ENCODE measurements at places on chromosomes 16 and 17. TPM values are rescaled to one million over a fixed set of nuclear protein-coding genes. Genes with fewer than 3 reads are reported as not detected.

GRCh38 chr17:58189436-58190146 is 2.9 kb upstream of the EPX start:
- H3K27me3 ChIP-seq = no peaks in the 10 kb centered on the region
- no peaks in the 10 kb centered on the region for H3K4me1 ChIP-seq
- no peak overlapping the region for H3K27ac ChIP-seq
- DNase-seq = peak; percentile 85
- H3K36me3 ChIP-seq = no peaks in the 10 kb centered on the region

DNA sequence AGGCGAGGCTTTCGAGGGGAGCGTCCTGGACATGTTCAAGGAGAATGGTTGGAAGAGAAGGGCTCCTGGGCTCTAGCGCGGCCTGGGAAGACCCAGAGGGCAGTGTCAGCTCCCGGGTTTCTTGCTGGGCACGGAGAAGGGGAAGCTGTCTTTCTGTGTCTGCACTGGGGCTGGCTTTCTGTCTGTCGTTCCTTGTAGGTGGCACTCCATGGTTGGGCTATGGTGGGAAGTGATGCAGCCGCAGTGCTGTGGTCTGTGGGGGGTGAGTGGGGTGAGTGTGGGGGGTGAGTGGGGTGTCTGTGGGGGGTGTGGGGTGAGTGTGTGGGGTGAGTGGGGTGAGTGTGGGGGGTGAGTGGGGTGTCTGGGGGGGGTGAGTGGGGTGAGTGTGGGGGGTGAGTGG is 13.7 kb downstream of the RNF213 start:
- H3K4me1 ChIP-seq = peaks cover 12% of the 10 kb centered on the region
- H3K27ac ChIP-seq = no peak overlapping the region

DNA sequence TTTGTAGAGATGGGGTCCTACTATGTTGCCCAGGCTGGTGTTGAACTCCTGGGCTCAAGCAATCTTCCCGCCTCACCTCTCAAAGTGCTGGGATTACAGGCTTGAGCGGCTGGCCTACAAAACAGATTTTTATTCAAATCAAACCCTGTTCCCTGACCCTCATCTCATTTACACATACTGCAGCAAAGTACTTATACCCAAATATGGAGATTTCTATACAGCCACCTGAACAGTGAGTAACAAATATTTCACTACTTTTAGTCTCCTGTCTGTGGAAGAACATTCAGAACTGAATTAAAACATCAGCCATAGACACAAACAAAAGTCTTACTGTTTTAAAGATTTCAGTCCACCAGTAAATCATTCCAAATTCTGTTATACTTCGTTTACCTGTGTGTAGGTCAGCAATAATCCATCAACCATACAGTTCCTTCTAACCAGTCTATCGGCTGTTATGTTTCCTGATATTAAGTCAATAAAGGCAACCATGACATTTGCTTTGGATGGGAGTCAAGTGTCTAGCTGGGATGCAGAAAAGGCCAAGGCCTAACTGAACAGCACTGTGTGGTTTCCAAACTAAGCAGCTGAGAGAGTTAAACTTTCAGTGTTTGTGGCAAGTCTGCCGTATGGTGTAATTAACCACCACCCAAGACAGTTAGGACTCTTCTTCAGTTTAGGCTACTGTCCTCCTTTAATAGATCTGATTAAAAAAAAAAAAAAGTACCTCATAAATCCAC is 22.3 kb downstream of the ERN1 start:
- peaks cover 5% of the 10 kb centered on the region for H3K4me1 ChIP-seq
- DNase-seq = no peak
- H3K4me3 ChIP-seq = no peak overlapping the region
- H3K36me3 ChIP-seq = no peaks in the 10 kb centered on the region
- H3K27me3 ChIP-seq = no peaks in the 10 kb centered on the region

DNA sequence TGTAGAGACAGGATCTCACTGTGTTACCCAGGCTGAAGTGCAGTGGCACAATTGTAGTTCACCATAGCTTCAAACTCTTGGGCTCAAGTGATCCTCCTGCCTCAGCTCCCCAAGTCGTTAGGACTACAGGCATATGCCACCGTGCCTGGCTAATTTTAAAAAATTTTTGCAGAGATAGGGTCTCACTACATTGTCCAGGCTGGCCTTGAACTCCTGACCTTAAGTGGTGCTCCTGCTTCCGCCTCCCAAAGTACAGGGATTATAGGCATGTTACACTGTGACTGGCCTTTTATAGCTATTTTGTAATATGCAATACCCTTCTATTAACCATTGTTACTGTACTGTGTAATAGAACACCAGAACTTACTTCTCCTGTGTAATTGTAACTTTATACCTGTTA is 139.3 kb upstream of the ZNF267 start:
- DNase-seq = no peak
- peaks cover 7% of the 10 kb centered on the region for H3K36me3 ChIP-seq
- no peaks in the 10 kb centered on the region for H3K27me3 ChIP-seq
- no peak overlapping the region for H3K4me3 ChIP-seq
- no peak overlapping the region for H3K27ac ChIP-seq

DNA sequence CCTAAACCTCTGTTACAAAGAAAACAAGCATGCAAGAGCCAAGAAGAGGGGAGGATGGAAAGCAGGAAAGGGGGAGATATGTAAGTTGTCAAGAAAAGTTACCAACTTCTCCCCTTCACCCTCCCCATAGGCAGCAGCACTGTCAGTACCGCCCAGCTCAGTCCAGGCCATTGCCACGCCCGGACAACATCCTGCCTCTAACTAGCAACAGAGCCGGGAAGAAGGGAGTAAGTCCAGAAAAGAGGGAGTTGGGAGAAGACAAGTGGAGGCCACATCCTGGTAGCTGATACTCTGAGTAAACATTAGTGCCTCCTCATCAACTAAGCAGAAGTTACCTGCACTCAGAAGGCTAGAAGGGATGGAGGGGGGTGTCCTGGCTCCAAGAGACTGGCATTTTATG is 113.6 kb downstream of the SMG6 start:
- H3K4me1 ChIP-seq = peaks cover 6% of the 10 kb centered on the region
- H3K4me3 ChIP-seq = no peak overlapping the region
- no peak for DNase-seq
- H3K36me3 ChIP-seq = no peaks in the 10 kb centered on the region

DNA sequence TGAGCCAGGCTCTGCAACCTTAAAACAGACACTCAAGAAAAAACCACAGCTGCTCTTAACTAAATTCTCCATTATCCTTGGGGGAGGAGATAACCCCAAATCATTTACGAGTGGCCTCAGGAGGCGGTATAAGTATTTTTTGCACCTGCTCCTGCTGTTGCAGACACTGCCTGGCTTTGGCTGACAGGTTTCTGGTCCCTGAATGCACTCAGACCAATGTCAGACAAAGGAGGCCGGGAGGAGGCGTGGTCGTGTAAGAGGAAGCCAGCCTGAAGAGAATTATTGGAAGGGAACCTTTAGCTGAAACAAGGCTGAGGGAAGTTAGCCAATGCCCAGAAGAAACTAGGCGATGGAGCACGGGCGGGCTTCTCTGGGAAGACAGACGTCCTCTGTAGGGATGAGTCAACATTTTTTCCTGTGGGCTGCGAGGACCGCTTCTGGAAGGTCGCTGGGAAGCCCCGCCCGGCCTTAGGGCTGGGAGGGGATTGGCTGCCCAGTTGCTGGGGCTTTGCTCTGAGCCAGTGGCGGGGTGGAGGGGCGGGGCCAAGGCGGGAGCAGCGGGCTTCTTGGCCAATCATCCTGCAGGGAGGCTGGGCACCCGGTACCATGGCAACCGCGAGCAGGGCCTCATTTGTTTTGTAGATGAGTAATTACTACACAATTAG is 82.3 kb downstream of the CCDC182 start:
- peak overlapping the region; percentile 55 for H3K4me3 ChIP-seq
- peak overlapping the region; percentile 98 for H3K27ac ChIP-seq
- DNase-seq = peak; percentile 99

GRCh38 chr17:82767041-82767754 is 15.3 kb downstream of the TBCD start:
- DNase-seq = no peak
- H3K27ac ChIP-seq = no peak overlapping the region
- no peaks in the 10 kb centered on the region for H3K27me3 ChIP-seq
- peaks cover 2% of the 10 kb centered on the region for H3K36me3 ChIP-seq

- DNase-seq = no peak
- no peak overlapping the region for H3K27ac ChIP-seq
- no peak overlapping the region for H3K4me3 ChIP-seq
- no peaks in the 10 kb centered on the region for H3K36me3 ChIP-seq
- H3K27me3 ChIP-seq = no peaks in the 10 kb centered on the region
Measured at GRCh38 chr17:14604591-14605266, 303.8 kb downstream of the HS3ST3B1 start.

GRAPL gene
- total RNA-seq = 10.7 TPM

RNF227 gene
- 2.5 TPM for total RNA-seq

FOXN1 gene
- not detected for total RNA-seq

MRPL45 gene
- 28.0 TPM for total RNA-seq
